ENCODE measurements at places on chromosomes 11 and 22.

DNA sequence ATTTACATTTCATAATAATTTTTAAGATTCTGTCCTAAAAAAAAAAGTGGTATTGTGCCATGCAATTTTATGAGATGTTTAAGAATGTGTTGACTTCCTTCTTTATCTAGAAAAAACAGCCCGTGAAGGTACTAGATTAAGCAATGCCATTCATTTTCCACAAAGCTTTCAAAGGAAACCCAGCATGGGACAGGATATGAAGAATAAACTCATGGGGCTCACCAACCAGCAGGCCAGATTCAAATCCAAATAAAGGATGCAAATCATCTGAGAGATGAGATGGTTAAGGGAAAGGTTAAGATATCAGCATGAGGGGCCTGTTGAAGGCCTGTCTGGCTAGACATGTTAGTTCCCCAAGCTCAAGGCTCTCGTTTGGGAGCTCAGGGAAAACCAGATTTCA is 199.1 kb downstream of the SWAP70 start:
- DNase-seq, result no peak

DNA sequence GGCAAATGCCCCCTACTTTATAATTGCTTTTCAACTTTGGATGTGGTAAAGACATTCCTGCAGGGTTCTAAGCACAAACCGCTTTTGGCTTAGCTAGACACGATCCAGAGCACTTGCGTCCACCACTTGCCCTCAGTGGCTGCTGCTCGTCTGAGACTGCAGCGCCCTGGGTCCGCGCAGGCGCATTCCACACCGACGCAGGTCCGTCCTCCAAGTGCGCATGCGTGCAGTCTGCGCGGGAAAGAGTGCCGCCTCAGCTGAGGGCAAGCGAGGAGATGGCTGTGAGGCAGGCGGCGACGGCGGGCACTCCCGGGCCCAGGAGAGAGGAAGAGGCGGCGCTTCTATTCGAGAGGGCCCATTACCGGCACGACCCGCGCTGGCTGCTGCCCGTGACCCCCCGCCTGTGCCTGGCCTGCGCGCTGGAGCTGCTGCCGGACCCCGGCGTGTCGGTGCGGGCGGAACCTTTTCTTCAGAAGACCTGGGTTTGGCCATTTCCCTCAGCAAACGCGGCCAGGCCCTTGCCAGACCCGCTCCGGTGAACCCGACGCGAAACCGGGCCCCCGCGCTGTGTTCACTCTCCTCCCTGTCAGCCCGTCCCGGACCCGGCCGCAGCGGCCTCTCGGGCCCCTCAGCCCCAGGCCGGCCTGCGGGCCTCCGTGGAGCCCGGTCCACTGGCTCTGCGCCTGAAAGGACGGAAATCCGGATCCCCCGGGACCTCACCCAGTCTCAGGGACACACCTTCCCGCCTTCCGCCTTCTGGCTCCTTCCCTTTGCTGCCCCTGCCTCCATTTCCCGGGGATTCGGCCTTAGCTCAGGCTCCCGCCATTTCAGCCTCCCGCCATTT is at the start of gene MEI1:
Gene MEI1, plus strand, starts transcription at position 240 of the 844 bp plus-strand sequence. Its CDS starts 36 bp downstream, at position 276.
- DNase-seq, result peak; percentile 78

GRCh38 chr11:46038529-46038928 is 82.7 kb downstream of the PHF21A start:
- no peak for DNase-seq

- no peak for DNase-seq
These were observed 780 bp upstream of the ALDH3B2 start for GRCh38 chr11:67675058-67675747.

DNA sequence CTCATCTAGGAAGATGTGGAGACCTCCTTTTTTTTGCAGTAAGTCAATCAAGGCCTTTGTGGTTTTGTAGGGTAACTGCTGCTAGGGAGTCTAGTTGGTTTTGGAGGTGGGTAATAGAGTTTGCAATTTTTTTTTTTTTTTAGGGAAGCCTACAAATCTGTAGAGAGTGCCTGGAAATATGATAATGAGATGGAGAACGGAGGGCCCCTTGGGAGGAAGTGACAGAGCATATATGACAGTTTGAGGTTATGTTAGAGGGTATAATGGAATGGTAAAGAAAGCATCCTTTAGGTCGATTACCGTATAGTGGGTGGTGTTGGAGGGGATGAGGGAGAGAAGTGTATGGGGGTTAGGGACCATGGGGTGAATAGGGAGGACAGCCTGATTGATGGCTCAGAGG is 98.3 kb downstream of the ELP4 start:
- no peak for DNase-seq

DNA sequence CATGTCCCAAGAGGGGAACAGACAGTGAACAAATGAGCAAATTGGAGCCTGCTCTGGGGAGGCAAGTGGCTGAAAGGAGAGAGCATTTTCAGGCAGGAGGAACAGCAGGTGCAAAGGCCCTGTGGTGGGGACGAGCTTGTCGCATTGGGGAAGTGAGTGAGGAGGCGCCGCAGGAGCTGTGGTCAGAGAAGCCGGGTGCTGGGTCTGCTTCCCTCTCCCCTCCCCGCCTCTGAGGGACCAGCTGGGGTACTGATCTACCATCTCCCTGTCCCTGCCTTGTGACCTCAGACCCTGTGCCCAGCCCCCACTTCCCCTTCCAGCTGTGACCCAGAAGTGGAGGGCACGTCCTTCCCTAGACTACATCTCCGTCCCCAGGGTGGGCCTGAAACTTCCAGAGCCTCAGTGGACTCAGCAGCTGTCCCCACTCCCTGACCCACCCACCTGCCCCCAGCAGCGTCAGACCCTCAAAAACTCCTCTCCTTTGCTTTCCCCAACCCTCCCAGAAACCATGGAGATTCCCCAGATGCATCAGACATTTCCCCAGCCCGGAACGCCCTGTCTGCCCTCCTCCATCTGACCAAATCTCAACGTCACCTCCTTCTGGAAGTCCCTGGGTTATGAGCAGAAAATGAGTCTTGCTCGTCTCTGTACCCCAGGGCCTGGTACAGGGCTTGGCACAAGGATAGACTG is 19.7 kb upstream of the PDGFB start:
- no peak for DNase-seq

DNA sequence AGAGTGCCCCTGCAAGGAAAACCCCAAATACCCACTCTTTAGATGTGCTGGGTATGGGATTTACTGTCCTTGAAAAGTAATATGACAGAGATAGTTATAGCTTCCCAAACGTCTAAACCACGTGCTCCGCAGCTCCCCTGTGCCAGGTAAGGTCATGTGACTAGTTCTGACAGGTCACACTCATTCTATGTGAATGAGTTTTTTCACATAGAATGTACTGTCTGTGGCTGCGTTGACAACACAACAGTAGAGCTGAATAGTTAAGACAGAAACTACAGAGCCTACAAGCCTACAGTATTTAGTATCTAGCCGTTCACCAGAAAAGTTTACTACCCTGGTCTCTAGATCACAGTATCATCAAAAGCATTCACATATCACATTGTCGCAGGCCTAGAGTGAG is 236.2 kb downstream of the ETS1 start:
- DNase-seq, result no peak

DNA sequence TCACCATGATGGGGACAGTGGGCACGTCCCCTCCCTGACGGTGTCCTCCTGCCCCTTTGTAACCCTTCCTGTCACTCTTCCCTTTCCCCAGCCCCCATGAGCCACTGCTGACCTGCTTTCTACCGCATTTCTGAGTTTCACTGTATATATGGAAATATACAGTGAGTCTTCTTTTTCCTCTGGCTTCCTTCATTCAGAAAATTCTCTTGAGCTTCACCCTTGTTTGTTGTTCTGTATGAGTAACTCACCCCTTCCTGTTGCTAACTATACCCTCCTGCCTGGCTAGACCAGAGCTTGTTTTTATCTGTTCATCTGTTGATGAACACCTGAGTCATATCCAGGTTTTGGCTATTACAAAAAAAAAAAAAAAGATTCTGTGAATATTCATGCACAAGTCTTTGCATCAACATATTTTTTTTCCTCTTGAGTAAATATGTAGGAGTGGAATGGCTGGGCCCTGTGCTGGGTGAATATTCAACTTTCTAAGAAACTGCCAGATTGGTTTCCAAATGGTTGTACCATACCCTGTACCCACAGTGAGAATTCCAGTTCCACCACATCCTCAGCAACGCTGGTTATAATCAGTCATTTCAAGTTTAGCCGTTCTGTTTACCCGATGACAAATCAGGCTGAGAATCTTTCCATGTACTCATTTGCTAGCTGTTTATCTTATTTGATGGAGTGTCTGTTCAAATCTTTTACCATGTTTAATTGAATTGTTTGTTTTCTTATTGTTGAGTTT is 62.0 kb downstream of the IGF2 start:
- no peak for DNase-seq

GRCh38 chr11:100821198-100821597 is 134.1 kb downstream of the ARHGAP42 start:
- DNase-seq, result no peak

DNA sequence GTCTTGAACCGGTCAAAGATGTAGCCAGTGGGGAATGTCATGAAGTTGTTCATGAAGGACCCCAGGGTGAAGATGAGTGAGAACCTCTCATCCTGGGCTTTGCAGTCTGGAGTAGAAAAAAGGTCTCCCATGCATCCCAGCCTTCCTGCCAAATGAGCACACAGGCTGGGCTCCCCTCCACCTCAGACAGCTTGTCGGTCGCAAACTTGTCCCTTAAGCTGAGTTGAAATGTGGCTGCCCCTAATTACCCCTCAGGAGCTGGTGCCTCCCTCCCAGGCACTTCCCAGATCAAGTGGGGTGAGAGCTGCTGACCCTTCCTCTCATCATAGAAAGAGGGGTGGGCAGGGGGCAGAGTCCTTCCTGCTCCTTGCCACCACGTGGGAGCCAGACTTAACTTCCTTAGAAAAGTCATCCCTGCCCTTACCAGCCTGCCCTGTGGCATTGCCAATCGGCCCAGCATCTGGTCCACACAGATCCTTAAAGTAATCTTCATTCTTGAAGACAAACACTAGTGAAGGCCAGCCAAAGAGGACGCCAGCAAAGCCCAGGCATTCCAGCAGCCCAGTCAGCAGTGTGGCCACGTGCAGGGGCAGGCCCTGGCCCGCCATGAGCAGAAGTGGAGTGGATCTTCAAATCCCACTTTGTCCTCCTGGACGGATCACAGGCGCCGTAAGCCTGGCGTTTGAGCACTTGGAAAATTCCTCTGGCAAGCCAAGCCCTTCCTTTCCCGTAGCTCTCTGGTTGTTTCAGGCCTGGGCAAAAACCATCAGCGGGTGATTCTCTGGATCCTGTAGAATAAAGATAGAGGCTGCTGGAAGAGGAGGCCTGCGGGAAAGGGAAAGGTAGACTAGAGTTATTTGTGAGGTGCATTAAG is 1.1 kb downstream of the SLC43A3 start:
- no peak for DNase-seq

- no peak for DNase-seq
These were observed 61.3 kb downstream of the MUC15 start for GRCh38 chr11:26510756-26511155.

GRCh38 chr22:43222262-43222661 is 35.3 kb upstream of the TTLL12 start:
- no peak for DNase-seq

DNA sequence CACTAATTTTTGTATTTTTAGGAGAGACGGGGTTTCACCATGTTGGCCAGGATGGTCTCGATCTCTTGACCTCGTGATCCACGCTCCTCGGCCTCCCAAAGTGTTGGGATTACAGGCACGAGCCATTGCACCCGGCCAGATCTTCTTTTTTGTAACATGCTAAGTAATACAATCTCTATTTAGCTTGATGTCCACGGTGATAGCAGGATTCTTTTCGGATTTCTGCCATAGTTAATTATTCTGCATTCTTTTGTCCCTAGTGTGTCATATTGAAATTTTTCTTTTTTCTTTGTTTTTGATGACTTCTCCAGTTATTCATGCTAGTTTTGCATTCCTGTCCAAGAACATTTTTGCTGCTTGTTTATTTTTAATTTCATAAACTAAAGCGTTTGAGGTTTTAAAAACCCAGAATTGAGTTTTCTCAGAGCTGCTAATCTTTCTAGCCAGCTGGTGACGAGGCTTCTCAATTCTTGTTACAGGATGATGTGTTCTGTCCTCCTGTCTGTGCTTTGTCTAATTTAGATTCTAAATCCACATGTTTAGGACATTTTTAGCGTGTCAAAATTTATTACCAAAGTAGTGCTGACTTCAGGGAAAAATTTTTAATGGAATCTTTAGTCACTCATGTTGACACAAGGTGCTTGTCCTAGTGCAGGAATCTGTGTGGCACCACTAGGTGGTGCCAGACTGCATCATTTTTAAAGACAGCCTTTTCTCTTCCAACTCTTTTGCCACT is 21.8 kb downstream of the NF2 start:
- no peak for DNase-seq

DNA sequence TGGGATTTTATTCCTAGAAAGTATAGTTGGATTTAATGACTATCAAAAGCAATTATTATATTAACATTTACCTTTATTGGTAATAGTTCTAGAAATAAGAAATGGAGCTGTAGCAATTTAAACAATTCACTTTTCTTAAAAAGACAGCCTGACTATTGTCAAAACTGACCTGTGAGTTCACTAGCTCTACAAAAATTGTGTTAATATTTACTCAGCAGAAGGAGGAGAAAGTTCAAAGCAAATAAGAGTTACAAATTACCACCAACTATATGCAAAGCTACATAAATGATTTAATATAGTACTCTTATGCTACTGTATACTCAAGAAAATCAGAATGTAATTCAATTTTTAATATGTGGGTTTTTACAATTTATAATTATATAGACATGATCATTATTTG is 310.0 kb downstream of the DCDC1 start:
- DNase-seq, result no peak

GRCh38 chr11:96391698-96392307 is 2.0 kb downstream of the JRKL start:
- no peak for DNase-seq

DNA sequence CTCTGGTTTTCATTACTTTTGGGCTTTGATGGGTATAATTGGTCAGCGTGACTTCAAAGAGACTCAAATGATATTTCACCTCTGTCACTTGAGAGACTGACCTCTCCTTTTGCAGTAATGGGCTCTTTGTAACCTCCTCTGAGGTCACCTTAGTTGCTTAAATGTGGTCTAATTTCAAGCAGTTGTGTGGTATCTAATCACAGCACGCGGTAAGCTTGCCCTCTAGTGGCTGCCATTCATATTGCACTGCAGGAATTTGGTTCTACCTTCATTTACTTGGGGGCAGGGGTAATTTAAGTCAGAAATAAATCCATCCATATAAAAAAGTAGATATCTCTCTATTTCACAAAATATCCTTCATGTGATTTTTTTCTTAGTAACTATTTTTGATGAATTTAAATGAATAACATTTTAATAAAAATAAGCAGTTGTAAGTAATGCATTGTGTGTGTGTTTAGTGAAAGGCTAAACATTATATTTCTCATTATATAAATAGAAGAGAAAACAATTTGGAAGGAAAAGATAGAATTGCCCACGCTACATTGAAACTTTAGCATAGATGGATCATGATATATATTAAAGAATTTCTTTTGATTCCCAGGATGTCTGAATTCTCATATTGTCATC is 55.0 kb upstream of the ANO3 start:
- no peak for DNase-seq

DNA sequence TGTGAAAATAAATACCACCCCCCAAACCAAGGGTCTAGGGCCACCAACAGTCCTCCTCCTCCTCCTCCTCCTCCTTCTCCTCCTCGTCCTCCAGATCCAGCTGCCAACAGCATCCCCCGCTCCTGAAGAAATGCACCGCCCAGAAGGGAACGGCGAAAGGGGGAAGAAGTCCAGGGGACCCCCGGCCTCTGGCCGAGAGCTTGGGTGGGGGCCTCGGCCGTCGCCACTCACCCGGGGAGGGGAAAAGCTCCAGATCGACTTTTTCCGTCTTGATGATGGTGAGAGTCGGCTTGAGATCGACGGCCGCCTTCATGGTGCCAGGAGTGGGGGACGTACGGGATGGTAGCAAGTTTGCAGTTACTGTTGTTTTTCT is 65.7 kb downstream of the ETS1 start:
- no peak for DNase-seq

Measured in stimulated activated CD8-positive, alpha-beta memory T cell treated with anti-CD3 and anti-CD28 coated beads, Interleukin-12 subunit alpha, Interleukin-12 subunit beta, amount 100 ng/mL, for 4 hours (primary cell).